ENCODE measurements at places on chromosomes 7 and 10.

DNA sequence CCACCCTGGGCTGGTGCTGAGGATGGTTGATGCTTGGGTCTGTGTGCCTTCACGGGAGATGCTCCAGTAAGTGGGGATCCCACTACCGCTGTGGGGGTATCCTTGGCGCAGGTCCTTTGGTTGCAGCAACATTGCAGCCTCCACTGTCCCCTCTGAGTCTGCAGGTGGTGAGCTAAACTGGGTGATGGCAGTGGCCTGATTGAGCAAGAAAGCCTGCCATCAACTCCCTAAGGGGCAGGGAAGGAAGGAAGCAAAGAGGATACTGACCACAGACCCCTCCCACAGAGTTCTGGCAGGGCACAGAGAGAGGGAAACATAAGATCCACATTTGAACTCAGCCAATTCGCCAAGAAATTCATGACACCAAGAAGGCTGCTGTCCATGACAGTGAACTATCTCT, 43.2 kb downstream of the MYO1G start:
- no peak for DNase-seq

- no peak for DNase-seq
Observed at GRCh38 chr7:31076051-31076450, 23.9 kb downstream of the ADCYAP1R1 start.

DNA sequence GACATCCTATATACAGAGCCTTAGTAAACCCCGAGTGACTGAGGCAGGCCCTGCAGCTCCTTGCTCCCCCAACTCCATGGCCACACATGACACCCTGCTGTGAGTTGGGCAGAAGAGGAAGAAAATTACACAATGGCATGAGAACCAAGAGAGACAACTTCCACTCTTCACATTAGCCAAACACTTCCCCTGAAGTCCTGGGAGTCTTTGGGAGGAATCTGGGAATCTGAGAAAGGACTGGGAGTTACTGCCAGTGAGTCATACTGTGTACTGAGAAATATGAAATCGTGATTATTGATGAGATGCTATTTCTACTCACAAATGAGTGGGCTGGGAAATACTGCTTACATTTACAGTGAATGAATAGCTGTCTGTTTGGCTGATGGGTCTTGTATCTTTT, 116.6 kb downstream of the SPAG6 start:
- no peak for DNase-seq

- no peak for DNase-seq
Observed at GRCh38 chr7:109663806-109664205, 1094.1 kb downstream of the DNAJB9 start.

- DNase-seq: no peak
Observed at GRCh38 chr7:38542156-38542555, 89.0 kb downstream of the AMPH start.

DNA sequence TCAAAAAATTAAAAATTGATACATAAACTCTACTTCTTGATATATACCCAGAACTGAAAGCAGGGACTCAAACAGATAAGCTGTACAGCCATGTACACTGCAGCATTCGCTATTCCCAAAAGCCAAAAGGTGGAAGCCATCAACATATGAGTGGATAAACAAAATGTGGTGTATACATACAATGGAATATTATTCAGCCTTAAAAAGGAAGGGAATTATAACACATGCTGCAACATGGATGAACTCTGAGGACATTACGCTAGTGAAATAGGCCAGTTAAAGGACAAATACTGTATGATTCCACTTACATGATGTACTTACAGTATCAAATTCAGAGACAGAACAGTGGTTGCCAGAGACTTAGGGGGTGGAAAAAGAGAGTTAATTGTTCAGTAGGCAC, 8.1 kb downstream of the TMEM209 start:
- DNase-seq: no peak

- DNase-seq: no peak
Observed at GRCh38 chr7:133511252-133511651, 258.4 kb downstream of the EXOC4 start.

DNA sequence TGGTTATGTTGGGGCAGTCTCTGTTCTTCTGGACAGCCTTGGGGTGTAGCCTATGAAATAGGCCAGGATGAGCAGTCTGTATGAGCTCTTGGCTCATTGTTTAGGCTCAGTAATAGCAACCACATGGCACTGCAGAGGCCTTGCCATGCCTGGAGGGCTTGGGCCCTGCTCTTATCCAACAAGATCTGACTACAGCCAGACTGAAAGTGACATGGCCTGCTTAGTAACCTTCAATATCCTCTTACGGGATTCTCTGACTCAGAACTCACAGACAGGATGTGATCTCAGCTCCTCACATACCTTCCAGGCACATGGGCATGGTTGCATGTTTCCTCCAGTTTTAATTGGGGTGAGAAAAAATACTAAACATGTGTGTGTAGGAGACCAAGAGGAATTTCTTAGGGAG, 289.3 kb downstream of the PTEN start:
- DNase-seq: peak; percentile 90

DNA sequence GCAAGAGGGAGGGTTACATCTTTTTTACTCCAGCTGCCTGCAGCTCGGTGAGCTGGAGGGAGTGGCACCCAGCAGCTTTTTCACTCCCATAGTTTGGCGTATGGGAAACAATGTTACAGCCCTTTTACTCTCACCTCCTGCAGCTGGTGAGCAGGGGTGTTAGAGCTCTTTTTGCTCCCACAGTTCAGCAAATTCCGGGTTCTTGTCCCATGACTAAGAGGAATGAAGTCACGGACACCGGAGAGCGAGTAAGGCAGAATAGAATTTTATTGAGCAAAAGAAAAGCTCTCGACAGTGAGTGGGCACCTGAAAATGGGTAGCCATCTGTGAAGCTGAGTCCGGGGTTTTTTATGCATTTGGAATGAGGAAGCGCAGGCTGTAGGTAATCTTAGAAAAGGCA, 446.6 kb downstream of the GFRA1 start:
- no peak for DNase-seq

DNA sequence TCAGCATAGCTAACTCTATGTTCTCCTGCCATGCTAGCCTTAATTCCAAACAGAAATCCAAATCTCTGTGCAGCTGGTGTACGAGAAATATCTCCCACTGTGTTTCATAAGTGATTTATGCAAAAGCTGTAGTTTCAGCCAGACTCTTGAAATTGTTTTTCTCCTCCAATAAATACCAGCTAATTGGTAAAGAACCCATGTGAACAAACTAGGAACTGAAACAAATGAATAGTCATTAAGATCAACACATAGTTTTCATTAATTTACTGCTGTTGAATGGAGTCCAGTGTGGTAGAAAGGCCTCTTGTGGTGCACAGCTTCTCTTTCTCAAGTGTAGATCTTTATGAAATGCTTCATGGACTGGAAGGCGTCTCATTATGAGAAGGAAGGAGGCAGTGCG, 18.4 kb downstream of the PPP1R17 start:
- no peak for DNase-seq

DNA sequence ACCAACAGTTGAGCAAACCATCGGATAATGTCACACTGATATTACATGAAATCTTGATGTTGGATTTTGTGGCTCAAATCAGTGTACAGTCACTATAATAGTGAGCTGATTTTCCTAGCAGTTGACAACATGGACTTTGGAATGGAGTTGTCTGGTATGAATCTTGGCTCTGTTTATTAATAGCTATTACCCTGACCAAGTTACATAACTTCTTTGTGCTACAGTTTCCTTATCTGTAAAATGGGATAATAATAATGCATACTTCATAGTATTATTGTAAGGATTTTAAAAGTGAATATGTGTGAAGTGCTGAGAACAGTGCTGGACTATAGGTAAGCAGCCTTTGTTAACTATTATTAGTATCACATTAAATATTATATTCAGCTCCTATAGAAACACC, 26.1 kb upstream of the ANLN start:
- no peak for DNase-seq

- DNase-seq: no peak
Observed at GRCh38 chr7:29216128-29216527, 21.6 kb downstream of the CHN2 start.

DNA sequence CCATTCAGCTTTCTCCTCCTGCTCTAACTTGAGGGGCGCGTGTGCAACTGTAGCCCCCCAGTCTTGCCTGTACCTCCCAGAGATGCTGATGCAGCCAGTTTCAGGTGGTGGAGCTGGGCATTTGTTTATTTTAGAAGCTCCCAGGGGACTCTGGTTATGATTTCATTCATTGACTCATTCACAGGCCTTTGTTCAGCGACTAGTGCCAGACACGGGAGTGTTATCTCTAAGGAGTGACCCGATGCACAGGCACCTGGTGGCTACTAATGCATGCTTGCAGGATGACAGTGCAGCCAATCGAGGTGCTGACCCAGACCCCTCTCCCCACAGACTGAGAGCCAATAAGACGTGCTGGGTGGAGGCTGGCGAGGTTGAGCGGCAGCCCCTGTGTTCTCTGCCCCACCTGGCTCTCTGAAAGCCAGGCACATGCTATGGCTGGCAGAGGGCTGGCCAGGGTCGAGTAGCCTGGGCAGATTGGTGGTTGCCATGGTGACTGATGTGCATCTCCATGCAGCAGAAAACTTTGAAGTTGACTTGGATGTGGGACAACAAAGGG, 19.7 kb upstream of the SLC18A2 start:
- no peak for DNase-seq

GRCh38 chr7:4245135-4245865, 436.8 kb upstream of the FOXK1 start:
- no peak for DNase-seq

GRCh38 chr7:21869785-21870402, 75.8 kb downstream of the CDCA7L start:
- DNase-seq: peak; percentile 33

DNA sequence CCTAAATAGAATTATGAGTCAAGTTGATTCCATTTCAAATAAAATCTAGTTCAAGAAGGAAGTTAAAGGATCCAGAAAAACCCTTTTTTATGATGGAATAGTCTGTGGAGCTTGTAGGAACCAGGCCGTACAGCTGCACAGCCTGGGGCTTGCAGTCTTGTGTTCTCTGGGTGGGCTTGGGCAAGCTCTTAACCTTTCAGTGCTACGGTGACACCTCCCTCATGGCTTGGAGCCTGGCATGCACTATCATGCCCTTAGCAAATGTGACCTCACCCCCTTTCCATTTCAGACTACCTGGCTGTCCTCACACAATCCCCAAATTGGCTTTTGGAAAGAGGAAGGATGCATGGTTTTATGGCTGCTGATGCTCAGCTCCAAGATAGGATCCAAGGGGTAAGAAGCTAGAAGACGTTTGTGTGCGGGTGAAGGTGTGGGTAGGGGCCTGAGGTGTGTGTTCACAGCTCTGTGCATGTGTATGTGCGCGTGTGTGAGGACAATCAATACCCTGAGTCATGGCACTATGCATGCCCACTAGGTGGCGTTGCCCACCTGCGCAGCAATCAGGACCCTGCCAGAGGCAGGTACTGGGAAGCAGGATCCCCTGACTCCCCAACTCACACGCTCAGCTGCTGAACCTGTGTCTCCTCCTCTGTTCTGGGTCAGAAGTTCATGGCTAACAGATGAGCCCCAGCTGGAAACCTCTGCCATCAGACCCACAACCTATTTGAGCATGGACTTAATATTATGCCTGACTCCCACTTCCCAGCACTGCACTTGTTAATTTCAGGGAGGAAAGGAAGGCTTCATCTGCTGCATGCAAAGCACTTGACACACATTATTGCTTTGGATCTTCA, 113.4 kb downstream of the PTPN20 start:
- peak; percentile 61 for DNase-seq

GRCh38 chr10:102395400-102396316, at the start of gene NFKB2:
Gene NFKB2 (plus strand): TSS chr10:102395705. CDS start chr10:102395960, 255 bp downstream.
- peak; percentile 88 for DNase-seq

- peak; percentile 49 for DNase-seq
Observed at GRCh38 chr7:30751696-30752273, at the start of gene INMT. Gene INMT (plus strand): TSS chr7:30752135. CDS start chr7:30752151, 16 bp downstream.

DNA sequence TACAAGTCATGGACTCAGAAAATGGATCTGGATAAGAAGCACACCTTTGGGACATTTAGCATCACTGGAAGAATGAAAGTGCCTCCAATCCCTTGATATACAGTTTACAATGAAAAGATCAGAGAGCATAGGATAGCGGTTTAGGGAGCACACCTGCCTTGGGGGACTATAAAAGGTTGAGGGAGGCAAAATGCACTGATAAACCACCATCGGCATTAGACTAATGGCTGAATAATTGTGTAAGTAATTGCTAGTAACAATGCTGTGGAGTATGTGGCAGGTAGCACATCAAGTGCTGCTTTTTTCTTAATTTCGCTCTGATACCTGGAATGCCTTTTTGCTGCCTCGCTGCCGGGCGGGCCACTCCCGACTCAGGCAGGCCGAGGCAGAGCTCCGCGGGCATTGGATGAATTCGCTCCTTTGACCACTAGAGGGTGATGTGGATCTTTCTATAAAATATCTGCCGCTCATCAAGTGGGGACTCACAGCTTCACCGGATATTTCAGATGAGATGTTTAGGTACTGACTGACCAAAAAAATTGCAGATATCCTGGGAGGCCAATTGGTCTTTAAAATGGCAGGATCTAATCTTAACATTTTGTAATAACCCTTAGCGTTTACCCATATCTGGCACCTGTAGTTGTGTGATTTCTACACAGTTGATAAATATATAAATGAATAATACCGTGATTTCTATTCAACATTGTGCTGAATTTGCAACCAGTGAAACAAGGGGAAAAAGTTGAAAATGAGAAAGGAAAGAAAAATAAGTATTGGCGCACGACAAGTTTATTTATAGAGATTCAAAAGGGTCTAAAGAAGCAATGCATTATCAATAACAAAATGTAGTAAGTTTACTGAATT, 116.8 kb upstream of the PRSS1 start:
- DNase-seq: peak; percentile 72

DNA sequence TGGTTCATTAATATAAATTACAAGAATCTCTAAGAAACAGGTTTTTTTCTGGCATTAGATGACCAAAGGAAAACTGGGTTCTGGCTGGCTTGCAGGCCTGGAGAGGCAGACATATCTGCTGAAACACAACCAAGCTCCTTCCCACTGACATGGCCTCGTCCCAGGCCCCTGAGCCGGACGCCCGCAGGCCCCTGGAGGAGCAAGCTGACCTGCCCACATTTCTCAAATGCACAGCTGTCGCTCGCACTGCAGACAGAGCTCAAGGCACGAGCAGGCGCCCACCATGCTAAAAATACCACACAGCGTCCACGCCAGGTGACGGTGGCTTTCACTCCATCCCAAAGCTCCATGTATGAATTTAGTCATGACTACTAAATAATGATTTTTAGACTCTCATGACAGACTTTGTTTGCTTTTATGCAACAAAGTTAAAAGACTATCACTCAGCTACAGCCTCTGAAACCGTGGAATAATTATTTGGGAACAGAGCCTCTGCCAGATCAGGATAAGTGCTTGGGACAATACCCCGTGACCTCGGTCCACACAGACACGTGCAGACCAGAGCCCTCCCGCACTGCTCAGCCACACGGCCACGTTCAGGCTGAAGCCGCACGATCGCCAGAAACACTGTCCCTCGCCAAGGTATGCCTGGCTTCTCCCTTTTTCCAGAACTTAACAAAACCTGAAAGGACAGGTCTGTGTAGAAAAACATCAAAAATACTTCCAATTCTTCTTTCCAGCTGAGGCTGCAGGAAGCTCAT, 71.1 kb downstream of the DIP2C start:
- no peak for DNase-seq
